ENCODE measurements at places on chromosomes 1 and 21.

DNA sequence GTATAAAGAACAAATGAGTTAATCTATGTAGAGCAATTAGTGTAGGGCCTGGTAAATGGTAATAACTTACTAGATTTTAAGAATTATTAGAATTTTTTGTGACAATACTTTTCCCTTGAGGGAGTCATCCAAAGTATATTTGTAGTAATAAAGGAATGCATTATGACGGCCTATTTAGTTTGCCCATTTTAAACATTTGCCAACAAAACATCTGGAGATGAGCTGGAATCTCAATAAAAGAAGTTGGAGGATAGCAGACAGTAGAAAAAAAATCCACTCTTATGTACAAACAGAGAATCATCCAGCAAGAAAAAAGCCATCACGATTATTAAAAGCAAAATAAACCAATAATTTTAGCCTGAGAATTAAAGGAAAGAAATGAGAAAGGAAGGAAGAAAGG is 567.3 kb upstream of the ADAMTS5 start:
- DNase-seq: no peak

DNA sequence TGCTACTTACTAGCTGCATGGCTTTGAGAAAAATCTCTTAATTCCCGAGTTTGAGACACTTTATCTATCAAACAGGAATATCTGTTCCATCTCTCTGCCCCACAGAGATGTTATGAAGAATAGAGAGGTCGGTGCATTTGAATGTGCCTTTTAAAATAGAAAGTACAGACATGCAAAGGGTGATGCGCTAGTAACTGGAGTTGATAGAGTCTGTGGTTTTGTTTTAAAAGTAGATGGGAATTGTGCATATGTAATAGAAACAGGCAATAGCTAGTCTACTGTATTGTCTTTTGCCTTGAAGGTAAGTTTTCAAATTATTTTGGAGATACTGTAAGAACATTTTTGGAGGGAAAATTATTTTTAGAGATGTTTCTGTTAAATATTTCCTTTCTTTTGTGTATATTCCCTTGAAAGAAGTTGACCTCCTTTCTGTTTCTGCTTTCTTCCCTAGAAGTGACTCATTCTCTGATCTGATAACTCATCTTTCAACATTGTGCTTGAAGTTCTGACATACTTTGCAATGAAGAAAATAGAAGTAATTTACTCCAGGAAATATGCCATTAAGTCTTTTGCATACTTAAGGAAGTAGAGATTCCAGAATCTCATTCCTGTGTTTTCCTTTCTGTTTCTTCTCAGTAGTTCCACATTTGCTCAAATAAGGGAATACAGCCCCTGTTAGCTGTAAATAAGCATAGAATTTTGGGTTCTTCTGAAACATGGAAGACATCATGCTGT is 151.6 kb downstream of the SDCCAG8 start:
- no peak for DNase-seq

DNA sequence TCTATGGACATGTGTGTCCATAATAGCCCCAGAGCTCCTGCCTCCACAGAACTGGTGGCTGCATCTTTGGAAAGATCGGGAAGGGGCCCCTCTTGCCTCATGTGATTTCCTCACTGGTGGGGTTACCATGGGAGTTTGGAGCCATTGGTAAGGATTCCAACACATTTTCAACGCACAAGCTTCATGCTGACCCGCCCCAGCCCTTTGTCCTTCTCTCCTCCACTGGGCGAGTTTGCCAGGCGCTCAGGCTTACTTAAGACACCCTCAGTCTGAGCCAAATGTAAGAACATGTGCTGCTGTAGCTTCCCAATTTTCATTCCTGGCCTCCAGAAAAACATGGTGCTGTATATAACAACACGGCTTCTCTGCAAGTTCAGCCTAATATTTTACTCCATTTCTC is 72.4 kb downstream of the ATP5PO start:
- DNase-seq: no peak

DNA sequence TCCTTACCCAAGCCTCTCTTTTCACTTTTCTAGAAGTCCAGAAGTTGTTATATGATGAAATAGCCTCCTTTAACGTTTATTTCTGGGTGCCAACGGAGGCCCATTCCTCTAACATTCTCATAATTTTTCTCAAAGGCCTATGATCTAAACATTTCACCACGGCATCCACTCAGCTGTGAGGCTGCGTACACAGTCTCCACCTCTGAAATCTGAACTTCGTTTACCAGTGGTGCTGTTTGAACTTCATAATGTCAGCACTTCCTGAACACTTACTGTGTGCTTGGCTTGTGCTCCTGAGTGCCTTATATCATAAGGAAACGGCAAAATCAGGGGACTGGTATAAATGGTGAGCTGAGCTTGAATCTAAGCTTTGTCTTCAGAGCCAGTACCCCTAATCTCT is 12.0 kb upstream of the RBP7 start:
- DNase-seq: no peak

DNA sequence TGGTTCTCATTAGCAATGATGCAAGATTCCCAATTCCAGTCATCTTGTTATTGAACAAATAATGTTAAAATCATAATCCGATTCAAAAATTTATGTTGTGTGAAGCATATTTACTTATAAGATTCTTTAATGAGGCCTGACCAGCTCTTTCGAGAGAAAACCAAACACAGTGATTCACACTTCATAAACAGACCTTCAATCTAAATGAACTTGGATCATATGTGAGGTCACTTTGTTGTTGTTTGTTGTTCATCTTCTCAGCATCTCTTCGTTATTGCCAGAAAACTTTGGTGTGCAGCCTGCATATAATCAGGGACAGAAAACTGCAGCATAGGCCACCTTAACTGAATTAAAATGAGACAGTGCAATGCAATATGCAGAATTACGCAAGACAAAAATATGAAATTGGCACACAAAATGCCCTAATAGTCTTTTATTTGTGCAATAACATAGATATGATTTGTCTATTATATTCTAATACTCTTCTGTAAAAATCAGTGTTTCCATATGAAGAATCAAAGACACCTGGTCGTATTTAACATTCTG is 30.1 kb downstream of the NCAM2 start:
- DNase-seq: no peak

DNA sequence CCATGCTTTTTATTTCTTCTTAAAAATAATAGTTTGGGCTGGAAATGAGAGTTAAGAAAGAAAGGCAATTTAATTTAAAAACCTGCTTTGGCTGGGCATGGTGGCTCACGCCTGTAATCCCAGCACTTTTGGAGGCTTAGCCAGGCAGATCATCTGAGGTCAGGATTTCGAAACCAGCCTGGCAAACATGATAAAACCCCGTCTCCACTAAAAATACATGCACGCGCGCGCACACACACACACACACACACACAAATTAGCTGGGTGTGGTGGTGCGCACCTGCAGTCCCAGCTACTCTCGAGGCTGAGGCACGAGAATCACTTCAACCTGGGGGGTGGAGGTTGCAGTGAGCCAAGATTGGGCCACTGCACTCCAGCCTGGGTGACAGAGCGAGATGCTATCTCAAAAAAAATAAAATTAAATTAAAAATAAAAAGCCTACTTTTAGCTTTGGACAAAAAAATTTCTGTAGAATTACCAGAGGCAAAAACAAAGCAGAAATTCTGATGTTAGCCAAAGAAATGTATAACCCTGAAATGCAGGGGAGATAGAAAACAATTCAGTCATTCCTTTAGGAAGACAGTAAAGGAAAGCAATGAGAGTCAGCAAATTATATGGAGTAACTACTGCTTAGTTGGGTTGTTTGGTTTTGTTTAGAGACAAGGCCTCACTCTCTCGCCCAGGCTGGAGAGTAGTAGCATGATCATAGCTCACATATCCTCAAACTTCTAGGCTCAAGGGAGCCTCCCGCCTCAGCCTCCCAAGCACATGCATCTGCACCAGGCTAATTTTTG is 15.7 kb upstream of the IPP start:
- DNase-seq: no peak

DNA sequence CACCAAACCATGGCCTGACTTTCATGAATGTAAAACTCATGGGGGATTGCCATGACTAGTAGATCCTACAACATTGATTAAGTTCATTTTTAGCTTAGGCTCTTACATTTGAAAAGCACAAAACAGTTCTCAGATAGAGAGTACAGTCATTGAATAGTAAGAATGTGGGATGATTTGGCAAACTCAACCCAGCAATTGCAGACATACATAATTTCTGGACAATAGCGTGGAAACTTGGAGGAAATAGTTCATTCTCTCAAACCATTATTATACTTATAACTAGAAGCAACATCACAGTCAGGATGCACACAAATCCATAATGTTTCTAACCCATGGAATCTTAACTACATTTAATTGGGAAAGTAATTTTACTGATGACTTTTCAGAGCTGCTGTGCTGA is 598.2 kb downstream of the LMO4 start:
- DNase-seq: no peak

GRCh38 chr1:183891158-183891856 is 86.4 kb downstream of the RGL1 start:
- DNase-seq: no peak

- no peak for DNase-seq
These were observed 30.0 kb upstream of the PIGC start for GRCh38 chr1:172473842-172474241.

DNA sequence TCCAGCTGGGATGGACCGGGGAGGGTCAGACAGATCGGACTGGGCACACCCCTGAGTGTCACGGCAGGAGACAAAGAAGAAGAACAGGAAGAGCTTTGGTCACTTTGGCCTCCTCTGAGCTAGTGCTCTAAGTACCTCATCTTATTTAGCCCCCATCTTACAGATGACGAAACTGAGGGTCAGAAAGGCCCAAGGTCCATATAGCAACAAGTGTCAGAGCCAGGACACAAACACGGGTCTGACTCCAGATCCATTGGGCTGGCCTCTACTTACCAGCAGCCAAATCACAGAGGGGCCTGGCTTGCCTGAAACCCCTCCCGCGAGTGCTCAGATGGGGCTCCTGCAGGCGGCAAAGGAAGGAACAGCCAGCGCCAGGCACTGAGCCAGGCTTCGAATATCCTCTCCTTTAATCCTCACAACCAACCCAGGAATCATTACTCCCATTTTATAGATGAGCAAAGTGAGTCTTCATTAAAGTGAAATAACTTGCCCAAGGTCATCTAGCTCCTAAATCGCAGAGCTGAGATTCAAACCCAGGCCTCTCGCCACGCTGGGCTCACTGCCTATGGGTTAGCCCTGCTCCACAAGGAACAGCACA is 25.7 kb upstream of the SELENON start:
- DNase-seq: no peak

GRCh38 chr1:27931759-27932158 is 3.0 kb upstream of the SMPDL3B start:
- no peak for DNase-seq

DNA sequence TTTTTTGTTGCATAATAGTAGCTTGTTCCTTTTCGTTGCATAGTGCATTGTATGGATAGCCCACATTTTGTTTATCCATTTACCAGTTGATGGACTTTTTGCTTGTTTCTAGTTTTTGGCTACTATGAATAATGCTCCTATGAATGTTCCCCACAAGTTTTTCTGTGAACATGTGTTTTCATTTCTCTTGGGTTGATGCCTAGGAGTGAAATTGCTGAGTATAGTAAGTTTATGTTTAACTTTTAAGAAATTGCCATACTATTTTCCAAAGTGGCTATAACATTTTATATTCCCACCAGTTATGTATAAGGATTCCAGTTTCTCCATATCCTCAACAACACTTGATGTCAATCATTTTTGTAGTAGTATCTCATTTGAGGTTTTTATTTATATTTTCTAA is 84.8 kb upstream of the CACYBP start:
- no peak for DNase-seq

DNA sequence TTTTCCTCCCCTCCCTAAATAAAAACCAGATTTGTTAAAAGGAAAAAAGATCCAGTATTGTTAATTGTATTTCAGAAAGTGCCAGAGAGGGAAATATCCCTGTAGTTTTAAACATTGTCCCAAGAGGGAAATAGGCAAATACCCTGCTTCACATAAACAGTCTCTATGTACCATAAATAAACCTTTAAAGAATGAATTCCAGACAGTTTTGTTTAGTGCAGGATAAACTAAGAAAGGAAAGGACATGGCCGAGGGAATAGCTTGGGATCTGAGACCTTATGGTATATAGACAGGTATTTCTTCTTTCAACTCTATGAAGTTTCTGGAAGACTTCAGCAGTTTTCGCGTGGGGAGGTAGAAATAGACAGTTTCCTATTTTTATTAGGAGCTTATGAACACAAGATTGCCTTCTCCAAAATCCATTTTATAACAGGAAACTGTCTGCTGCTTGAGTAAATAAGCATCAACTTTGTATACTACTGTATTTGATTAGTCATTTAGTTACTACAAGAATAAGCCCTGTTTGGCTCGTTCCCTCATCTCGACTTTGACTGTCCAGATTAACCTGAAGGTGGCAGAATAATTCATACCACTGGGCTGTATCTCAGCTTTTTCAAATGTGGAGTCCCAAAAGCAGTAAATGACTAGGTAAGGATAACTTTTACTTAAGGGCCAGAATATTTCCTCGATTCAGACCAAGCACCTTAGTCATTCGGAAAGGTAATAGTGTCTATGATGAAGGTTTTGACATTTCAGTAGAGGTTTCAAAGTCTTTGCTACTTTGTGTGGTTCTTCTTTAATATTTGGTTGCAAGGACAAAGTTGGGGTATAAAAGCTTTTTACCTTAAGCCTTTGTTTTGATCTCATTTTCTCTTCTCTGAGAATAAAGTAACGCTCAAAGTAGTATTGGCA is 177.5 kb downstream of the VPS13D start:
- DNase-seq: no peak

GRCh38 chr1:110012100-110012780 is 22.2 kb upstream of the STRIP1 start:
- DNase-seq: no peak

- DNase-seq: no peak
These were observed 15.7 kb downstream of the AVPR1B start for GRCh38 chr1:206101351-206102045.

DNA sequence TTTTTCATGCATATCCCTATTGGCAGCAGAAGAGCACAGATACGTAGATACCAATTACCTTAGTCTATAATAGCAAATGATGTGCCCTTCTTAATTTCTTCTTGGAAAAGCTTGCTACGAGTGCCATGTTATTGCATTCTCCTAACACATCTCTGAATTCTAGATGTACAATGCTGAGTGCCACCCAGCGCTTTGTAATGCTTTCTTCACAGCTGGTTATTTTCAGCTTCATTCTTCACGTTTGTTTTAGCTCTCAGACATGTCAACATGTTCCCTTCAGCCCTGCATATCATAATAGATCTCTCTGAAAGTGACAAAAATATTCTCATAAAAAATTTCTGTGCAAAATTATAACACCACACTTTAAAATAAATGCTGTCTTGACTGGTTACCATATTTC is 981.2 kb downstream of the TTLL7 start:
- DNase-seq: no peak

- DNase-seq: no peak
These were observed 39.5 kb upstream of the UBE2U start for GRCh38 chr1:64163970-64164369.

GRCh38 chr1:54671985-54672608 is 30.5 kb downstream of the MROH7 start:
- DNase-seq: peak; percentile 68

DNA sequence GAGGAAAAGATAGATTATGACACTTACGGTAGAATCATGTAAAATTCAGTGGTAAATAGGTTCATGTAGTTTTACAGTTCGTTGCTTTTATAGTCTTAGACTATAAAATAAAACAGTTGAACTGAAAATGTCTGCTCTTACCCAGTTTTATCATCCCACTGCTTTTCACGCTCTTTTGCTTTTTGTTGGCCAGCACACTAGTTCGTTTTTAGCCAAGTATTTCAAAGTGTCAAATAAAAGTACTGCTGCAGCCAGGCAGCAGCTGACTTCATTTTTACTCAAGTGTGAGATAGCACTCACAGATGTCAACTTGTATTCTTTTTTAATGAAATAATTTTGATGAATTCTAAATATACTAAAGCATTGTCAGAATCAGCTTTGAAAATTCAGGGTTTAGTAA is 18.5 kb upstream of the BTG3 start:
- no peak for DNase-seq
